Ascending aorta (tissue), 2 donors: ENCODE measurements at places on chromosomes 3 and 15. TPM values are rescaled to one million over a fixed set of nuclear protein-coding genes. Genes with fewer than 3 reads are reported as not detected.

The PPP1R14D gene
- not detected for total RNA-seq

The SI gene
- total RNA-seq, result not detected

- no peak overlapping the region for H3K27ac ChIP-seq
- H3K4me3 ChIP-seq, result no peak overlapping the region
- H3K36me3 ChIP-seq, result no peaks in the 10 kb centered on the region
- no peak for DNase-seq
- no peaks in the 10 kb centered on the region for H3K27me3 ChIP-seq
- H3K4me1 ChIP-seq, result no peaks in the 10 kb centered on the region
Observed at GRCh38 chr3:77799278-77799677, 759.4 kb downstream of the ROBO2 start.

- H3K27ac ChIP-seq, result peak overlapping the region; percentile 46
- no peak for DNase-seq
- H3K36me3 ChIP-seq, result peaks cover 48% of the 10 kb centered on the region
- no peaks in the 10 kb centered on the region for H3K27me3 ChIP-seq
- peaks cover 5% of the 10 kb centered on the region for H3K4me1 ChIP-seq
- H3K4me3 ChIP-seq, result no peak overlapping the region
Observed at GRCh38 chr15:59174835-59175831, 31.5 kb upstream of the LDHAL6B start.
